ENCODE measurements at places on chromosomes 5 and 9.

- DNase-seq: no peak
Measured at GRCh38 chr9:93262537-93263310, 78.8 kb downstream of the WNK2 start.

DNA sequence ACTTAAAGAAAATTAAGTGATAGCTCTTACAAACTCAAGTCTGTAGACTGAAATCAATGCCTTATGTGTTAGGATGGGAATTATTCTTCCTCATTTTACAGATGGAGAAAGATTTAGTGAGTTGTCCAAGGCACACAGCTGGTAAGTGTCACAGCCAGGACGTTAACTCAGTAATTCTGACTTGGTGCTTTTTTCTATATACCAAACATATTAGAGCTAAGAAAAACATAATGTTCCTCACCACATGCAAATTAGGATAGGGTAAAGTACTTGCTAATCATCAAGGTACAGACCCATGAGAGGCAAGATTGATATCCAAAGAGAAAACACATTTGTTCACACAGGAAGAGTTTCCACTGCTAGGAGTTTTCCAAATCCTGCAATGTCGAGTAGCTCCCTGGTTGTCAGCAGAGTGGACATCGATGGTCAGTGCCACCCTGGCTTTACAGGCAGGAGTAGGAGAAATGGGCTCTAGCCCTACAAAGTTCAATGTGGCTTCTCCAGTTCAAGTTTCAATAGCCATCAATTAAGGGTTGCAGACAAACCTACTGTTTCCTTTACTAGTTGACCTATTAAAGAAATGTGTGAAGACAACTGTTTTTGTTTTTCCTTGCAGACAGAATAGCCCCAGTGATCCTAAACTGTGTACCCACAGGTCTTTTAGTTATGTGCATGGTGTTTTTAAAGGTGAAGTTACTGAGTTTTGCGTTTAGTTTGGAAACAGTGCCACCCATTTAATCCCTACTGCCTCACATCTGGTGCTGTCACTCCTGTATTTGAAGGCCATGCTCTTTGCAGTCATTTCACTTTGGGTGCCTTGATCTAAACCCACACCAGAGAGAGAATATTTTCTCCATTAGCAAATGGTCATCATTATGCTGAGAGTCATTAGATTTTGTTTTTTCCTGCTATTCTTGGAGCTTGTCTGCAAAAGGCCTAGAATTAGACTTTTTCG is 460.8 kb upstream of the SMARCA2 start:
- DNase-seq: no peak

DNA sequence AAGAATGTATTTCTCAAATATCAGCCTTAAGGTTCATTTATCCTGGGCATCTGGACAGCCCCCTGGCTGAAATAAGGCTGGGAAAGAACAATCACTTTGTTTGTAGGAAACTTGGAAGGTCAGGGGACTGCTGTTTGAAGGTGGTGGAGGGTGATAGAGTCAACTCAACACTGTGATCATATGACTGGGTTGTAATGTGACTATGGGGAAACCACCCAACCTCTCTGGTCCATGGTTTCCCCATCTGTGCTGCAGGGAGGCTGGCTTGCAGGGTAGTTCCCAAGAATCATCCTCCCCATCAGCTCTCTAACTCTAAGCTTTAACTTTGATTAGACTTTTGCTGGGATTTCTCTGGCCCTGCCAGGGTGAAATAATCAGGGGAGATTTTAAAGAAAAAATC is 10.0 kb downstream of the INSYN2B start:
- DNase-seq: no peak

GRCh38 chr9:114002986-114003350 is 75.1 kb downstream of the AMBP start:
- DNase-seq: no peak

- DNase-seq: no peak
Measured at GRCh38 chr5:140678993-140679392, 5.6 kb upstream of the DND1 start.

GRCh38 chr5:158800481-158800880 is 299.2 kb downstream of the EBF1 start:
- DNase-seq: no peak

DNA sequence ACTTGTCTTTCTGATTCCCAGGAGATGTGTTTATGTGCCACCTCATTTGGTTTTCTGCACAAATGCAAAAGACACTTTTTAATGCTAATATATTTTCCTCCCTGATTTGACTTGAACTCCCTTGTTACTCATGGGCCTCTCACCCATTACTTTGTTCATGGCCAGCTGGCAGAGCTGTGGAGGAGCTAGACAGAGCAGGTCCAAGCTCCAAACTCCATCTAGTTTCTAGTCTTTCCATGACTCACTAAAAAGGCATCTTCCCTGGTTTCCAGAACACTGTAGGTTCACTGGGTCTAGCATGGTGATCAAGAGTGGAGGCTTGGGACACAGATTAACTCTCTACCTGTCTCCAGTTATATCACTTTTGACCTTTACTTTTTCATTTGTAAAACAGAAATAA is 161.0 kb upstream of the SLC28A3 start:
- no peak for DNase-seq

DNA sequence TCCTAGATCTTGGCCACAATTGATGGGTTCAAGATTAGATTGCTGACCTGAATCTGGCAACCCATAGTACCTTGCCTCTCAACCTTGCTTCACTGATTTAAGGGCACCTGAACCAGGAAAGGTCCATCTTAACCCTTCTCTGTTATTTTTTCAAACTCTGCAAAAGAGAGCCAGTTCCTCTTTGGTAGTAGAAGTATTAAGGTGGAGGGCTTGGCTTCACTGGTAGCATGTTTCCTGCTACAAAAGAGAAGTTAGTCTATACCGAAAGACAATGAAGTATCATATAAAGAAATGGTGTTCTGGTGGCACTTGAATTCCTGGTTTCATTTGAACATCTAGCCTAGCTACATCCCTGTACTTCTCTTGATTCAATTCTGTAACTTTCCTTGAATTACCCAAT is 8.5 kb downstream of the ALG2 start:
- DNase-seq: no peak
